H1 (cell line): ENCODE measurements at places on chromosomes 13 and 19. TPM values are rescaled to one million over a fixed set of nuclear protein-coding genes. Genes with fewer than 3 reads are reported as not detected.

Gene MIA
- total RNA-seq = not detected in 2 replicates

Gene ZNF582
- 3.8 and 5.8 TPM in 2 replicates for total RNA-seq

Gene PALM
- 16.5 TPM in 2 replicates for total RNA-seq

DNA sequence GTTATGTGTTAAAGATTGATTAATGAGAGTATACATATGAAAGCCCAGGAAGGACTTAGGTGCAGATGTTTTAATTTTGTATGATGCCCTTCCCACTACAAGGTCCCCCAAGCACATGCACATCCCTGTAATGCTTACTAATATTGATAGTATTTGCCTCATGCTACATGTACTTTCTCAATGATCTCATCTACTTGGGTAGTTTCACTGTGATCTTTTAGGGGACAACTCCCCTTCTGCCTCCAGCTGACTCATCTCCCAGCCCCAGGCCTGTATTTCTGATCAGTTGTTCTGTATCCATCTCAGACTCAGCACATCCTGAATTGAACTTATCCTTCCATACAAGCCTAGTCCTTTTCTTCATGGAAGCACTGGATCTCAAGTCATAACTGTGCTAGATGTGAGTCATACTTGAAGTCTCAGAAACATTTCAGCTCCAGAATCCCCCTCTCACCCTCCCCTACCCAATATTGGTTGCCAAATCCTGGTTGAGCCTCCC is 49.4 kb upstream of the INTS6 start:
- DNase-seq = no peak

DNA sequence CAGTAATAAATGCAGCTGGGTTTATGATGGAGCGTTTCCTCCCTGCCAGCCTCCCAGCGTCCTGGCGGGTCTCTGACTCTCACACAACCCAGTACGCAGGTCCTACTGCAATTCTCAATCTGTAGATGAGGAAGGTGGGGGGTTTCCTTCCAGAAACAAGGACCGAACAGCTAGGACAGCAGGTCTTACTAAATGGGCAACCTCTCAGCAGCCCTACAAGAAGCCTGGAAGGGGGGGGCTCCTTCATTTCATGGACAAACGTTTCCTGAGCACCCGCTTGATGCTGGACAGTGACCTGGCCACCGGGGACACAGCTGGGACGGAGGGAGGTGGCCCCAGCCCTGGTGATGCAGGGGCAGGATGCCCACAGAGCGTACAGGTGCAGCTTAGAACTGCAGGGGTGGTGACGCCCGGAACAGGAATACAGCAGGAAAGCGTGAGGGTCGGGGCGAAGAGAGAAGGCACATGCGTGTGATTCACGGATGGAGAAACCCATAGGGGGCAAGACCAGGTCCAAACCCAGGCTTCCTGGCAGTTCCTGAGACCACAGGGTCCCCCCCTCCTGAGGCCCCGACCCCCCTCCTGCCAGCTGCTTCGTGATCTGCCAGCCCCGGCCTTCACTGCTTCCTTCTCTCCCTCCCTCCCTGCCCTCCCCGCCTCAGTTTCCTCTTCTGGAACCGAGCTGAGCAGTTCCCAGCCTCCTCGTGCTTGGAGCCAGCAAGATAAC is 732 bp upstream of the C2CD4C start:
- no peak for DNase-seq

DNA sequence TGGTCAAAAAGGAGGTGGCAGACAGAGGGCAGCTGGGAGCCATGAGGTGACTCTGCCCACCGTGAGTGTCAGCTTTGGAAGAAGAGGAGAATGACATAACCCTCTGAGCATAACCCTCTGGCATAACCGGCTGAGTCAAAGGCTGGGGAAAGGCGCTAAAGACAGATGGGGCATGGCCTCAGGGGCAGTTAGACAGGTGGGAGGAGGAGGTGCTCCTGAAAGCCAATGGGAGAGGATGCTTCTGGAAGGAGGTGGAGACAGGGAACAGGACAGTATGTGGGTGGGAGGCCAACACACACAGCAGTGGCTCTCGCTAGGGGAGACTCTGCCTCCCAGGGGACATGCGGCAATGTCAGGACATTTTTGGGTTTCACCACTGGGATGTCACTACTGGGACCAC is 17.1 kb downstream of the ELAVL1 start:
- no peak for DNase-seq

- DNase-seq = no peak
Measured at GRCh38 chr19:14683439-14683838, 6.4 kb upstream of the ZNF333 start.

GRCh38 chr13:34044660-34045080 is 226.7 kb downstream of the RFC3 start:
- no peak for DNase-seq

Gene ZNF888
- total RNA-seq = 8.6 and 8.7 TPM in 2 replicates

Gene LRP3
- 33.7 and 33.9 TPM in 2 replicates for total RNA-seq

DNA sequence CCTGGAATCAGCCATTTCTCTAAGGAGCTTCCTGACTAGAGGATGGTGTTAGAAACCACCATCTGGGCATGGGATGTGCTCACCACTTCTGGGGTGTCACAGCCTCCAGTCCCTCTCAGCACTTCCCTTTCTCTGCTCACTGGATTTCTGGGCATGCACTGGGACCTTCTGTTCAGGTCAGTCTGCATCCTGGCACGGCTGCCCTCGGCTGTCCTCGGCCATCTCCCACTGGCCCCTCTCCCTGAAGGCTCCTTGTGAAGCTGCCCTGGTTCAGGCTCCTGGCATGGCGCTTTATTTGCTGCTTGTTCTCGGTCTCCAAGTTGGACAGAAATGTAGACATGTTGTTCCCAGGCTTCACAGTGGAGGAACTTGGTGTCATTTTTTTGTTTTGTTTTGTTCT is 60.0 kb downstream of the TEX29 start:
- no peak for DNase-seq

GRCh38 chr13:75236774-75237173 is 245.2 kb downstream of the TBC1D4 start:
- no peak for DNase-seq

DNA sequence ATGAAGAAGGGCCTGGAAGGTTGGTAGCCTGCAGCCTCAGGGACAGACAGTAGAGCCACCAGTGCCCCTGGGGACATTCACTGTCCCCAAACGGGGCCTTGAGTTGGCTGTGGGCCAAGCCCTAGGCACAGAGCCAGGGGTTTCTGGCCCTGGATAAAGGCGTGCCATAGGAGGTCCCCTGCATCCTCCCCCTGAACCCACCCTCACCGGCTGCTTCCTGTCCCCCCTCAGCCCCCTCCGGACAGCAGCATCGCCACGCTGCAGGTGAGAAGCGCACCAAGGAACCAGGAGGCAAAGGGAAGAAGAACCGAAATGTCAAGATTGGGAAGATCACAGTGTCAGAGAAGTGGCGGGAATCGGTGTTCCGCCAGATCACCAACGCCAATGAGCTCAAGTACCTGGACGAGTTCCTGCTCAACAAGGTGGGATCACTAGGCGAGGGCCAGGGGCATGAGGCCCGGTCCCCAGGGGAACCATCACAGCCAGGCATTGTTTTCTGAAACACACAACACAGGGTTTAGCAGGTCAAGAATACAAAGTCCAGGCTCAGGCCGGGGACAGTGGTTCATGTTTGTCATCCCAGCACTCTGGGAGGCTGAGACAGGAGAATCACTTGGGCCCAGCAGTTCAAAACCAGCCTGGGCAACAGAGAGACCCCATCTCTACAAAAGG is 14.6 kb upstream of the USE1 start:
- DNase-seq = no peak
